ENCODE measurements at places on chromosomes 6 and 20. TPM values are rescaled to one million over a fixed set of nuclear protein-coding genes. Genes with fewer than 3 reads are reported as not detected.

DNA sequence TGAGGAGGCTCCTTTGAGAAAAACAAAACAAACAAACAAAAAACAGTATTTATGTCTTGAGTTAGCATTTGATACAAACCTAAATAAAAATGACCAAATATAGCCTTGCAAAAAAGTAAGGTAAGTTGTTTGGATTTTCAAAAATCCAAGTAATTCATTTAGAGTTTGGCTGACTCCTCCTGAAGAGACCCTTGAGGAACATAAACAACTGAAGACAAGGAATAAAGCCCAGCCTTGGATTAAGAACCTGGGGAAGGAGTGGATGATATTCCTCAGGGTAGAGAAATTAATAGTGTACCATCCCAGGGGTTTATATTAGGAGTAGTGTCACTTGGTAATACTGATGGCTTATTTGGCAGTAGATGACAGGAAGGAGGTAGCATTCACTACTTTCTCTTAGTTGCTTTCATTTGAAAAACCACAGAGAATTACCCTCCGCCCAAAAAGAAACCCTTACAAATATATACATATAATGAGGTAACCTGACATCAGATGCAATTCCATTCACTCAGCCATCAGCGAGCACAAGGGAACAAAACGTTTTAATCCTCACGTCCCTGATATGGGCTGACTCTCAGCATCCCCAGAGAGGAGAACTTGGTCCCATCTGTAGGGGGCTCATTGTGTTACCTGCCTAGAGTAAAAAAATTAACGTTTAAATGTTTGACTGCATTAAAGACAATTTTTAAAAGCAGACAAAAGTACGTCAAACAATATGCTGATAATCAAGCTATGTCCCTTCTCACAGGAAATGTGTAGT lies 57.0 kb downstream of the SOBP start:
- peaks cover 9% of the 10 kb centered on the region for H3K4me1 ChIP-seq
- DNase-seq: no peak
- no peak overlapping the region for H3K4me3 ChIP-seq

Gene RHAG
- 2.5 TPM for total RNA-seq

Gene LINC00237
- total RNA-seq: not detected

GRCh38 chr6:152897807-152898399 lies 84.9 kb downstream of the FBXO5 start:
- no peaks in the 10 kb centered on the region for H3K4me1 ChIP-seq
- H3K27ac ChIP-seq: no peak overlapping the region
- H3K4me3 ChIP-seq: no peak overlapping the region

Measured in vagina (tissue), 2 donors.